ENCODE measurements at places on chromosomes 16 and 17.

DNA sequence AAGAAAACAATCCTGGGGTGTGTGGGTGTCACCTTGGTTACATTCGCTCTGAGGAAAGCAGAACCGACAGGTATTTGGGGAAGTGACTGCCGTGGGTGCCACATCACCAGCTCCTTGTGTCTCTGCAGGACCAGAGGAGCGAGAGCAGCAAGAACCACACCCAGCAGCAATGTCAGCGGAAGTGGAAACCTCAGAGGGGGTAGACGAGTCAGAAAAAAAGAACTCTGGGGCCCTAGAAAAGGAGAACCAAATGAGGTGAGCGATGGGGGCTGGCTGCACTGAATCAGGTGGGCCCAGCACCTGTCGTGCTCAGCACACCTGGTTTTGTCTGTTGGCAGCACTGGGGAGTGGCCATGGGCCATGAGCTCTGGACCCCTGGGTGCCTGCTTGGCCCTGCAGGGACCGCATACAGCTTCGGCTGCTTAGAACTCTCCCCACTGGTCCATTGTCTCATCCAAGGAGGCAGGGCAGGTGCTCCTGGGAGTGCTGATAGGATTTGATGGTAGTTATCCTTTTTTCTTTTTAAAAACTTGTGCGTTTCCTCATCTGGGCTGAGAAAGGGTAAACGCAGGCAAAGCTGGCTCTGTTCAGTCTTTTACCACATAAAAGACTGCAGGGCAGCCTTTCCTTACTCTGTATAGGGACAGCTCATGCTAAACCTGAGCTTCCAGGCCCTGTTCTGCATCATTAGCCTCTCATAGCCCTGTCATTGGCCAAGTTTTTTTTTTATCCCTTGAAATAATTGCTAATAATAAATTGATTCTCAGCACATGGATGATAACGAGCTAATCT is 29.4 kb downstream of the HMOX2 start:
- DNase-seq: no peak

GRCh38 chr17:28949185-28950016 is 1.9 kb downstream of the PHF12 start:
- peak; percentile 78 for DNase-seq

DNA sequence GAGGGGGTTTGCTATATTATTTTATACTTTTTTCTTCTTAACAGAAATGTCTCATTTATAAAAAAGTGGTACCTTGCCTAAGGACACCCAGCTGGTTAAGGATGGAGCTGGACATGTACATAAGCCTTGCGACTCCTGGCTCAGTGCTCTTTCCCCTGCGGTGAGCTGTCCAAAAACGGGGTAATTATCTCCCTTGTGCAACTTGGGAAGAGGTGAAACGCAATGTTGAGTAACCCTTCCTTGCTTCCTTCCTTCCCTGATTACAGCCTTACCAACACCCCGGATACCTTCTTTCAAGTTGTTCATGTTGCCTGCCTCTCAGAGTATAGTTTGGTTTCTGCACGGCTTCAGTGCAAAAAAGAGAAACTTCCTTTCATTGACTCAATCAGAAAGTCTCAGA is 94.1 kb upstream of the XYLT1 start:
- no peak for DNase-seq

DNA sequence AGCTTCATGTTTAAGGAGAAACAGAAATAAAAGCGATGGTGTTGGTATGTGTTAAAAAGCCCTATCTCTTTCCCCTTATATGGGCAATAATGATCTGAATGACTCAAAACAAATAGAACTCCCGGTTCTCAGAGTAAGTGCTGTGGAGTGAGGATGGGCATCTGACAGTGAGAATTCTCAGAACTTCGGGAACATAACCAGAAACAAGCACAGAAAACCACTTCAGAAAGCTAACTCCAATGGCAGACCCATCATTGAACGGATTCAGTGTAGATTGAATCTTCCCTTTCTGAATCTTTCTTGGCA is 67.2 kb downstream of the CDH8 start:
- DNase-seq: no peak

- no peak for DNase-seq
Observed at GRCh38 chr16:66374176-66374575, 7.7 kb downstream of the CDH5 start.

- peak; percentile 89 for DNase-seq
Observed at GRCh38 chr16:90022209-90023077, 3.2 kb upstream of the DBNDD1 start.

- no peak for DNase-seq
Observed at GRCh38 chr16:87744750-87745514, 20.9 kb downstream of the KLHDC4 start.

DNA sequence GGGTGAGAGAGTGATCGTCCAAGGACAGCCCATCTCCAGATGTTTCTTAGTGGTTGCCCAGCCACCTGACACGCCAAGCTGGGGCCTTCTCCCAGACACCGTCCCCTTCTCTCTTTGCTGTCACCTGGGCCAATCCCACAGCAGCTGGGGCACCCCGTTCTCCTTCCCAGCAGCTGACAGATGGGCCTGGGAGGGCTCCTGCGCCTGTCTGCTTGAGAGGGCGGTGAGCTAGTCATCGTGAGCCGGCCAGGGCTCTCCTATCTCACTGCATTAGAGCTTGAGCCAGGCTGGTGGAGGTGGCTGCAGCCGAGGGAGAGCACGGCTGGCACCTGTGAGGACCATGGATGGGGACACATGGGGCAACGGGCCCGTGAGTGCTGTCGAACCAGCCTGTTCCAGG is 41.2 kb downstream of the RAB11FIP3 start:
- DNase-seq: no peak

DNA sequence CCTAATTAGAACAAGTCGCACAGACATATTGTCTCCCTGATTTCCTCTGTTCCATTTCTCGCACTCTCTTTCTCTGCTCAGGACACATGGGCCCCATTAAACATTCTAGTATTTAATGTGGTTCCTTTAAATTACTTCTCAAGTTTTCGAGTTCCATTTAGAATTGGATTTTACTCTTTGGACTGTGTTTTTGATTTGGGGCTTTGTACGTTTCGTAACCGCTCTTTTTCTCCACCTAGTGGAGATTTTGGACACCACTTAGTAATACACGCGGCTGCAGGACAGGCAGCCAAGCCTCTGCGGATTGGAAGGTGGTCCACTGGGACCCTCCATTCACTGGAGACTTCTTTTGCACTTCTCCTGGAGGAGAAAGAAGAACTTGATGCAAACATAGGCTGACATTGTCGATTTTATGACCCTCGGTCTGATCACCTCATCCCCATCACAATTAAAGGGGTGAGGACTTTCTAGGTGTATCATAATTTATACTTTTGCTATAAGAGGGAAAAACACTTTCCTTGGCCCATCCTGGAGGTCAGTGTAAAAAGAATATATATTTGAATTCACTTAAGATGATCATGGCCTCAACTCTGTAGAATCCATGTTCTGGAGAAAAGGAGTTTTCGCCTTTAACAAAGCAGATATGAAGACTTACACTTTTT is 85.7 kb downstream of the NOG start:
- peak; percentile 50 for DNase-seq

DNA sequence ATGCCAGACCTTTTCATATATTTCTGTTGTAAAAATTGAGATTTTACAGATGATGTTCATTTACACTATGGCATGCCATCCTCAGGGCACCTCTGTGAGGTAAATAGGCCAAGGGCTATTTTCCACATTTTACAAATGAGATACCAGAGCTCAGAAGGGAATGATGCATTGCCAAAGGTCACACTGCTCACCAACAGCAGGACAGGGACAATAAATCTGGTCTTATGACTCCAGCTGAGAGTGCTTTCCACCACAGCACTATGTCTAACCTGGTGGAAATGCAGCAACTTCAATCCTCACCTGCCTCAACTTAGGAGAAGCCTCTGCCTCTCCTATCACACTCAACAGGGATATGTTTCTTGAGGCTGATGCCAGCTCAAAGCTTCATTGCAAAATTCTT is 40.6 kb downstream of the GRIN2A start:
- DNase-seq: no peak

- DNase-seq: no peak
Observed at GRCh38 chr16:50833929-50834328, 92.0 kb downstream of the CYLD start.

DNA sequence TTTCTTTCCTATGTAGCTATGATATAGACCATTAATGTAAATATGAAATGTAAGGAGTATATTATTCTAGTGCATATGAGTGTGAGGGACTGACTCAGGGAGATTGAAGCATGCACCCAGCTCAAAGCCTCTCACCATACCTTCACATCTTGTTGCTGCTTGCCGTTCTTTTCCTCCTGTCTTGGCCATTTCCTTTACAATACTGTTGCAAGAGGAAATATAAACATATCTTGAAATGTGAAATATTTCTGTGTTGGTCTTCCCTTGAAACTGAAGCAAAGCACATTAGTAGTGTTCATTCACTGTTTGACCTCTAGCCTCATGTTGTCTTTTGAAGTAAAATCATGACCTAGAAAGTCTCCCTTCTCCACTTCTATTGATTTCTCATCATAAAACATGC is 46.6 kb downstream of the PHKB start:
- no peak for DNase-seq

- DNase-seq: peak; percentile 47
Observed at GRCh38 chr17:77011173-77012011, 129.4 kb upstream of the SEC14L1 start.

DNA sequence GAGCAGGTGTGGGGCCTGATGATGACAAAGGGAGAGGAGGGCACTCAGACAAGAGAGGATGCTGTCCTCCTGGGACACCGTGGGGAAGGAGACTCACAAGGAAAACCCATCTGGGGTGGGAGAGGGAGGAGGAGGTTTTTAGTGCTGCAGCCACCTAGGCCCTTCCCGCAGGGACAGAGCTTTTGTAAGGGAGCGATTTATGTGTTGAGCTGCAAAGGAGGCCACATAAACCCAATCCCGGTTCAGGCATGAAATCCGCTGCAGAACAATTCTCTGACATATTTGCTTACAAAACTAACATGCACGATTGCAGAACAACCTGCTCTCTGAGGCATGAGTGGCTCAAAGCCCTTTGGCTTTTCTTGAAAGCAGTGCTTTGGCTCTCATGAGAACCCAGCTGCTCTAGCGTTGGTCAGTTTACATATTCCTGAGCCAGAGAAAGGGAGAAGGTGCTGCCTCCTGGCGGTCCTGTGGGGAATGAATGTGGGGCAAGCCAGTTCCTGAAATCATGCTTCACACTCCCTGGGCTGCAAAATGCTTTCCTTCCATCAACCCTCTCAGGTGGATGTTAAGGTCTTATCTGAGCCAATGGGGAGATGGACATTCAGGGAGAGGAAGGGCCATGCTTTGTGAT is 122.4 kb upstream of the NLRP1 start:
- peak; percentile 63 for DNase-seq

GRCh38 chr16:80447241-80447640 is 93.6 kb upstream of the DYNLRB2 start:
- DNase-seq: no peak

DNA sequence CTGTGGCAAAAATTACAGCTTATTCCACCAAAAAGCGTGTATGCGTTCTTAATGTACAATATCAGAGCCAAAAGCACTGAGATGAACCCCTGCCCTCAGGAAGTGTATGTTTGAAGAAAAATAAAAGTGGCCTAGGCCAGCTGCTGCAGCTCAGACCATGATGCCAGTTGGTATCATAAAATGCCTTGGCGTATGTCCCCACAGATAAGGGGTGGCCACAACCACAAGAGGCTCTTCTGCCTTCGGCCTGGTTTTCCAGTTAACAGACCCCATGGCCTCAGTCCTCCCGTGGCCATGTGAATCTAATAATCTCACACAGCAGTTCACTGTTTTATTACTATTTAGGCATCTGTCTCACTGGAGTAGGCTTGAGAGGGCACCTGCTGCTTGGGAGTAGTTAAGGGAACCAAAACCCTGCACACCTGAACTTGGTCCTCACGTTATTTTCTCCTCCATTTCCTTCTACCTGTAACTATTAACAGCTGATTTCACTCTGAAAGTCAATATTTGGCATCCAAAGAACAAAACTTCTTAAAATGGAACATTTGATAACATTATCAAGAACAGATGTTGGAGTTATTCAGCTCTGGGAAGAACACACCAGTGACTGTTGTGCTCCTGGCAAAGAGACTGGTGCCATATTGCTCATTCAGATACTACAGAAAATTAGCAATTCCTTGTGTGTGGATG is 34.8 kb upstream of the ERN1 start:
- DNase-seq: no peak

- no peak for DNase-seq
Observed at GRCh38 chr16:53651357-53651756, 52.3 kb downstream of the RPGRIP1L start.

DNA sequence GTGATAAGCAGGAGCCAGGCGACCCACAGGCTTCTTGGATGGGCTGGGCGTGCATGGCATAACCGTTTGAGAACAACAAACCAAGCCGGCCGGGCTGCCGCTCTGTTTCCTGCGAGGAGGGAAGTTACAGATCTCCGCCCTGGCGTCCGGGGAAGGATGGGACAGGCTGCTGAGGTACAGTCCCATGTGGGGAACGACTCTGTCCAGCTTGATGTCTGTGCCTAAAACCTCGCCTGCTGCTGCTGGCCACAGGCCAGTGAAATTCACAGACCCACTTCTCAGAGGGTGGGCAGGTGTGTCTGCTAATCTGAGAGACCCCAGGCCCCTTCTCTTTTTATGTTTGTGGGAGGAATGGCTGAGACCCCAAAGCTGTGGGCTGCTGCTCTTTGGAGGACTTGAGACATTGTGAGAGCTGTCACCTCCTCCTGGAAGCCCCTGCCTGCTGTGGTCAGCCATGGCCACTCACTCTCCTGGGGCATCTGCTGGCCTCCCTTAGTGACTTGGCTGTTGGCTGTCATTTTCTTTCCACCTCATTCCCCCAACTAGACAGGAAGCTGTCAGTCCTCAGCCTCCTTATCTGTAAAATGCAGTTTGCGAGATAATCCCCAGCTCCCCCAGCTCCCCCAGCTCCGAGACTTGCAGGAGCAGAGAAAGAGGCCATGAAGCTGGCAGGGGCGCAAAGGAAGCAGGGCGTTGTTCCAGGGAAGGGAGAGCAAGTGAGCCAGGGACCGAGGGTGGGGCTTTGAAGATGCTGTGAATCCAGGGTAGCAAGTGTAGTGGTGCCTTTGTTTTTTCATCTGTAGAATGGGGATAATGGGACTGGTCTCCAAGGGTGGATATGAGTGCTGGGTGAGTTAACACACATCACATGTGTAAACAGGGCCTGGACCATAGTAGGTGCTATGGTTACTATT is 51.0 kb downstream of the CMIP start:
- no peak for DNase-seq

GRCh38 chr16:50950955-50951354 is 200.1 kb downstream of the SALL1 start:
- no peak for DNase-seq

DNA sequence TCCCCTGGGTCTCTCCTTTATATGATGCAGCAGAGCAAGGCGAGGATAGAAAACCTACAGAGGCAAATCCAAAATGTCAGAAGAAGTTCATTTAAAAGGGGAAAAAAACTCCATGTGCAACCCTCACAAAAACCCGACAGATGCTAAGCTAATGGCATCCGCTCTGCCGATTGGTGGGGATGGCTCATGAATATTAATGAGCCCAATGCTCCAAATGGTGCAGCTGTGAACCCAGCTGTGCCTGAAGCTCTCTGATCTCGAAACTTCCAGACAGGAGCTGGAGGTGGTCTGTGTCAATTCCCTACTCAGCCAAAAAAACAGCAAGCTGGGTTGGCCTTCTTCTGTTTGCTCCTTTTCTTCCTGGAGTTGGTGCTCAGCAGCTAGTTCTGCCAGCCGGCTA is 15.5 kb downstream of the SNX11 start:
- no peak for DNase-seq

Measured in EH (cell line).